ENCODE measurements at places on chromosomes 16 and 17.

- DNase-seq: peak; percentile 60
Observed at GRCh38 chr16:74107795-74108610, 188.6 kb upstream of the PSMD7 start.

DNA sequence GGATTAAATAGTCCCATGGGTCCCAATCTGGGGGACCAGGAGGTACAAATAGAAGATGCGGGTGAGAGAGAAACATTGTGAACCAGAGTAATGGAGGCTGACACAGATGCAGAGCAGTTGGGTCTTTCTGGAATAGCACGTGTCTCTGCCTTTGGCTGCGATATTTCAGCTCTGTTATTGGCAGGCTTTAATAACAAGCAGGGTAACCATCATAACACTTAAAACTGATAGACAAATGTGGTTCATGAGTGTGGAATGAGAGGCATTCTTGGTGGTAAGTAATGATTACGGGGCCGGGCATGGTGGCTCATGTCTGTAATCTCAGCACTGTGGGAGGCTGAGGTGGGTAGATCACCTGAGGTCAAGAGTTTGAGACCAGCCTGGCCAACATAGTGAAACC is 110.3 kb downstream of the SNX29 start:
- no peak for DNase-seq

DNA sequence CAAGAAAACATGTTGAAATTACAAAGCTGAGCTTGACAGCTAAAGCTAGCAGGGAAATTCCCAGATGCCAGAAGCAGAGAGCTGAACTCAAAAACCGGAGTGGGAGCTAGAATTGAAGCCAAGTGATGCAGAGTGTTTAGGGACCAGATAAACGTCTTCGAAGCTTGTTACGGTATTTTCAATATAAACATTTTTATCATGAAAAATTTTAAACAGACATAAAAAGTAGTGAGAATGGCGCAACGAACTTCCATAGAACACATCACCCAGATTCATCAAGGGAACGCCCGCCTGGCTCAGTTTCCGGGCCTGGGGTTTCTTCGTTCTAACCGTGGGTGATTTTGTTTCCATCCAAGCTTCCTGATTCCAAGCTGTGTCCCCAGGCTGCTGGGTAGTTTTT is 18.1 kb downstream of the SPNS2 start:
- DNase-seq: no peak

- no peak for DNase-seq
Observed at GRCh38 chr16:11781773-11782172, 15.3 kb downstream of the ZC3H7A start.

GRCh38 chr17:49739641-49740271 is 24.2 kb downstream of the FAM117A start:
- peak; percentile 98 for DNase-seq

GRCh38 chr16:9408297-9408878 is 316.9 kb downstream of the HAPSTR1 start:
- no peak for DNase-seq

DNA sequence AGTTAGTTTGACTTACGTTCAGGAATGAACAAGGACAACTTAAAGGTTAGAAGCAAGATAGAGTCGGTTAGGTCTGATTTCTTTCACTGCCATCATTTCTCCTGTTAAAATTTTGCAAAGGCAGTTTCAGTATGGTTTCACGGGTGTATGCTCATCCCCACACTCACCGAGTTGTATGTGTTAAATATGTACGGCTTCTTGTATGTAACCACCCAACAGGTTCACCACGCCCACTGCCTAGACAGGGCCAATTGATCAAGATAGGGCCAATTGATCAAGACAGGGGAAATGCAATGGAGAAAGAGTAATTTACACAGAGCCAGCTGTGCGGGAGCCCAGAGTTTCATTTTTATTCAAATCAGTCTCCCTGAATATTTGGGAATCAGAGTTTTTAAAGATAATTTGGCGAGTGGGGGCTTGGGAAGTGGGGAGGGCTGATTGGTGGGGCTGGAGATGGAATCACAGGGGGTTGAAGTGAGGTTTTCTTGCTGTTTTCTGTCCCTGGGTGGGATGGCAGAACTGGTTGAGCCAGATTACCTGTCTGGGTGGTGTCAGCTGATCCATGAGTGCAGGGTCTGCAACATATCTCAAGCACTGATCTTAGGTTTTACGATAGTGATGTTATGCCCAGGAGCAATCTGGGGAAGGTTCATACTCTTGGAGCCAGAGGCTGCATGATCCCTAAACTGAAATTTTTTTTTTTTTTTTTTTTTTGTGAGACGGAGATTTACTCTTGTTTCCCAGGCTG is 62.4 kb upstream of the PLCG2 start:
- DNase-seq: no peak

- no peak for DNase-seq
Observed at GRCh38 chr17:79631640-79632431, 21.0 kb upstream of the RBFOX3 start.

DNA sequence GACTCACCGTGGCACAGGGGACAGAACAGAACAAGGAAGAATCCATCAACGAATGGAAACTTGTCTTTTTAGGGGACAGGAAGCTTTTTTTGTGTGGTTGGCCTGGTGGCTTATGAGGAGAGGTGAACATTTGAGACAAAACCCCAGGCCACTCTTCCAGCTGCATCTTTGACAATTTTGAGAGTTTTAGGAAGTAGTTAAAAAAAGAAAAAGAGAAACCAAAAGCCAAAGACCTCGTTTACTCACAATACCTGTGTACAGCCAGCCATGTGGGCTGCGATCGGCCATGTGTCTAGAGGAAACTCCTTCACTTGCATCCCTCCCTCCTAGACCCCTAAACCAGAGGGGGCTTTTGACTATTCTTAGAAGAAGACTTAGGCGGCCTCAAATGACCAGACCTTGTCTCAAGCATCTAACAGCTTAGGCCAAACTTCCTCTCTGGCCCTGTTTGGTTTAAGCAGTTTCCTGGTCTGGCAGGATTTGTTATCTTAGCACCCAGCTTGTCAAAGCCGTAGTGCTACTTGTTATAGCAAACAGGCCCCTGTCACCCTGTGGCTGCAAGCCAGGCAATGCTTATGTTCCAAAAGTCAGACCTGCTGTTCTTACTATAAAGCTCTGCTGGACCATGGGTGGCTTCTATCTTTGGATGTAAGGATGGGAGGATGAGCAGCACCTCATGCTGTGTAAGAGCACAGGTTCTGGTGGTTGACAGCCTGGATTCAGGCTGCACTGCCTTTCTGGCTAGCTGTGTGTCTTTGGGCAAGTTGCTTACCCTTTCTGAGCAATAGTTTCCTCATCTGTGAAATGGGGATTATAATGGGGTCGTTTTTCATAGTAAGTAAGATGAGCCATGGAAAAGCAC is 17.7 kb downstream of the KSR1 start:
- DNase-seq: peak; percentile 76

- DNase-seq: no peak
Observed at GRCh38 chr17:58301504-58302150, 20.9 kb upstream of the MPO start.

DNA sequence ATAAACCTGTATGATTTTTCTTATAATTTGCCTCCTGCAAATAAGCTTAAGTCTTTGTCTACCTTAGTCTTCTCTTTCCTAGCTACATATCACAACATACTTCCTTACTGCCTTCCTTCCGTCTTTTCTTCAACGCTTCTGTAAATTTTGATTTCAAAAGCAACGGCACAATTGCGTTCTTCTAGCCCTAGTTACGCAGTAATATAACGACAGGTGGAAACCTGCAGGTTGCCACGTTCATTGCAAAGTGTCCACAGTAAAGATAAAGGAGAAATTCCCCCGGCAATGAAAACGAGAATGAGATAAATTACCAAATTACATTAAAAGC is 546 bp upstream of the PSMD7 start:
- peak; percentile 75 for DNase-seq

DNA sequence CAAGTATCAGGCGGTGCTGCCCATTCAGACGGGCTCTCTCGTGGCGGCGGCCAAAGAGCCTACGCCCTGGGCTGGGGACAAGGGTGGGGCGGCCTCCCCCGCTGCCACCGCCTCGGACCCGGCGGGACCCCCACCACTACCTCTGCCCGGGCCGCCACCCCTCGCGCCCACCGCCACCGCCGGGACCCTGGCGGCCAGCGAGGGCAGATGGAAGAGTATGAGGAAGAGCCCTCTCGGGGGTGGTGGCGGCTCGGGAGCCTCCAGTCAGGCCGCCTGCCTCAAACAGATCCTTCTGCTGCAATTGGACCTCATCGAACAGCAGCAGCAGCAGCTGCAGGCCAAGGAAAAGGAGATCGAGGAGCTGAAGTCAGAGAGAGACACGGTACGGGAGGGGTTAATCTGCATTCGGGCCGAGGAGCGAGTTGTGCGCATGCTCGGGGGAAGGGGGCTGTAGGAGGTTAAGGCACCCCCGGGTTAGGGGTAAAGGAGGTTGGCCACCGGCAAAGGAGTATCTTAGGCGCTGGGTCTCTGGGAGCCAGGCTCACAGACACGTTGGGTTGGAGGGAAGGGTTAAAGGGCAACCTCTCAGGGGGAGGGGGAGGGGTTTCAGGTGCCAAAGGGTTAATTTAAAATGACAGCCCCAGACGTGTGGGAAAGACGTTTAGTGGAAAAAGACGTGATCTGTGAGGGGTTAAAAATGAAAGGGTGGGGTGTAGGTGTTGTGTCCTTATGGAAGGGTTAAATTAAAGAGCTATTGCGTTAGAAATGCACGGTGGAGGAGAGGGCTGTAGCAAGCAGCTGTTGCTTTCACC is 1.4 kb downstream of the MSL1 start:
- DNase-seq: no peak

- no peak for DNase-seq
Observed at GRCh38 chr17:31392002-31392855, 754 bp downstream of the RAB11FIP4 start.

DNA sequence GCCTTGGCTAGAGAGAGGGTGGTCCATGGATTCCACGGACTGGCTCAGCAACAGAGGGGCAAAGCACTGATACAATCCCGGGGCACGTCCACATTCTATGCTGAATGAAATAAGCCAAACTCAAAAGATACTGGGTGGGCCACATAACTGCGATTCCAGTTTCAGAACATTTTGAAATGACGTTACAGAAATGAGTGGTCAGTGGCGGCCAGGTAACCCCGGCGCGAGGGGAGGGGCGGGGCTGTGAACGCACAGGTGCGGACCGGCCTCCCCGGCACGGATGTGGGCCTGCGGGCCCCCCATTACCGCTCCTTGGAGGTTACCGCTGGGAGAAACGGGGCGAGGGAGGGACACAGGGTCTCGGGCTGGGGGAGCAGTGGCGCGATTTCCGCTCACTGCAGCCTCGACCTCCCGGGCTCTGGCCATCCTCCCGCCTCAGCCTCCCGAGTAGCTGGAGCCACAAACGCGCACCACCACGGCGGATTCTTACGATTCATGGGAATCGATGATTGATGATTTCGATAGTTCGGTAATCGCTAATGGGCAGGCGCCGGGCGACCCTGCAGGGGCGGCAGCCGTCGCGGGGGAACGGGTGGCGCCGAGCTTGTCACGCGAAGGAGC is 559 bp downstream of the MVD start:
- no peak for DNase-seq

DNA sequence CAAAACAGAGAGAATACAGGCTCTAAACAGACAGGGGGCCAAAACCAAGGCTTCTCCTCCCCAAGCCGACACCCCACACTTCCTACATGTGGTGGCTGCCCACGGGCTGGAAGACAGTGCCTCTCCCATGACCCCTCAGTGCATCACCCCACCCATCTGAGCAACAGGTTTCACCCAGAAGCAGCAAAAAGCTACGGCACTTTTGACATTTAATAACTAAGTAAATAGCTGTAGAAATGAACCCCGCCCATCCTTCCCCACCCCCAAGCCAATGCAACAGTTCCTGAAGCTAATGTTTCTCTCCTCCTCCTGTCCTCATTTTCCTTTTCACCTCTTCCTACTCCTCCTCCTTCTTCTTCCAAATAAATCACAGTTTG is 9.9 kb upstream of the SOX9 start:
- DNase-seq: no peak

DNA sequence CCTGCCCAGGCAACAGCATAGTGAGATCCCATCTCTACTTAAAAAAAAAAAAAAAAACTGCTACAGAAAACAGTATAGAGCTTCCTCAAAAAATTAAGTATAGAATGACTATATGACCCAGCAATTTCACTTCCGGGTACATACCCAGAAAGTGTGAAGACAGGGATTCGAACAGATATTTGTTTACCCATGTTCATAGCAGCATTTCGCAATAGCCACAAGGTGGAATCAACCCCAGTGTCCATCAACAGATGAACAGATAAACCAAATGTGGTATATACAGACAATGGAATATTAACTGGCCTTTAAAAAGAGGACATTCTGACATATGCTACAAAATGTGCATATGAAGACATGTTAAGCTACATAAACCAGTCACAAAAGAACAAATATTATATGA is 95.5 kb downstream of the CHD9NB start:
- no peak for DNase-seq

DNA sequence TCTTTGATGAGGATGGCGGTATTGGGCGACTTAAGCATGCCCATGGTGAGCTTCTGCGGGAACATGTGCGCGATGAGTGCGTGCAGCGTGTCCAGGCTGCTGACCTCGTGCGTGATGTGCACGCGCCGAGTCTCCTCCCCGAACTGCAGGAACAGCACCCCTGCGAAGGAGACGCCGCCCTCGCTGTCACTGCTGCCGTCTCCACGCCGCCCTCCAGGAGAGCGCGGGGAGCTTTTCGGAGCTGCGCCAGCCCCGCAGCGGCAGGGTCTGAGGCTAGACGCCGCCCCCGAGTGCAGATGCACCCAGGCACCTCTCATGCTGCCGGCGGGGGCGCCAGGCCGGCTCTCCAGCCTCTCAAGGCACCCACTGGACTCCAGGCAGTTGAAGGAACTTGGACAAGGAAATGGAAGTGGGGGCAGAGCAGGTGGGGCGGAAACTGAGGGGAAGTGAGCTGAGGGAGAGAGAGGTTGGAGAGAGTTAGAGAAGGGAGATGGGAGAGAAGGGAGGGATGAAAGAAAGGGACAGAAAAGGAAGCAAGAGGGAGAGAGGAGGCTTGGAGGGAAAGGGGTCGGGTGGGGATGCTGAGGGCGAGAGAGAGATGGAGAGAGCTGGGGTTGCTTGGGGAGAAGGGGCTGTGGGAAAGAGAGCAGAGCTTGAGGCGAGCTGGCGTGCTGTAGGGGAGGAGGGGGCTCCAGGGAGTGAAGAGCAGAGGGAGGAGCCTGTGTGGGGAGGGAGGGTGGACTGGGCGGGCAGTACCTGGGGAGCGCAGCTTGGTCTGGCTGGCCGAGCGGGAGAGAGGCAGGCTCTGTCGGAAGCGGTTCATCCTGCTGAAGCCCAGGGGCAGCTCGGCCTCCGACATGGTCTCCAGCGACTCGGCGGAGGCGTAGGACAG is 42.1 kb downstream of the SRCIN1 start:
- no peak for DNase-seq

GRCh38 chr16:78796221-78796866 is 696.9 kb downstream of the WWOX start:
- DNase-seq: peak; percentile 1

GRCh38 chr17:73227944-73228343 is 33.7 kb downstream of the CPSF4L start:
- DNase-seq: no peak

- DNase-seq: no peak
Observed at GRCh38 chr16:65936096-65936495, 430.4 kb upstream of the CDH5 start.

GRCh38 chr17:21033350-21033749 is 9.5 kb downstream of the USP22 start:
- no peak for DNase-seq
